ENCODE measurements at places on chromosomes 2 and 18.

DNA sequence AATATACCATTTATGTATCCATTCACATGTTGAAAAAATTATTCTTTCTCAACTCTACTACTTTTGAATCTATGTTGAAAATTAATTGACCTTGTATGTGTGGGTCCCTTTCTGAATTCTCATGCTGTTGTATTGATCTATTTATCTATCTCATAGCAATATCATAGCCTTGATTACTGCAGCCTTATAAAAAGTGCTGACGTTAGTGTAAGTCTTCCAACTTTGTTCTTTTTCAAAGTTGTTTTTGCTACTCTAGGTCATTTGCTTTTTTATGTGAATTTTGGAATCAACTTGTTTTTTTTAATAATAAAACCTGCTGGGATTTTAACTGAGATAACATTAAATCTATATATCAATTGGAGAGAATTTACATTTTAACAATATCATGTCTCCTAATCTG, 52.2 kb upstream of the PAX3 start:
- no peak for DNase-seq

DNA sequence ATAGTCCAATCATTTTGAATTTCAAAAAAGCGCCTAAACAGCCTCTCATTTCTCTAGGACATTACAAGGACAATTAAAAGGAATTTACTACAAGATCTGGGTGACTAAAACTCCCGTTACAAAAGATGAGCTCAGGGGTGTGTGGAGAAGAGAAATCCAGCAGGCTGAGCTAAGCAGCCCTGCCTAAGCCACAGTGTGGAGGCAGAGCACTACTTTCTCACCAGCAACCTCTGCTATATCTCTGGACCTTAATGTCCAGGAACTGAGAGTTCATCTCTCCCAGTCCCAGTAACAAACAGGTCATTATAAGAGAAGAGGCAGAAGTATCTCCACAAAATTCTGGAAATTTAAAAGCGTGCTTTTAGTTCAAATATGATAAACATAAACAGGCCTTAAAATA, 18.9 kb upstream of the ANKRD62 start:
- DNase-seq, result no peak

GRCh38 chr2:7736646-7737305, 819.6 kb downstream of the RNF144A start:
- DNase-seq, result no peak

DNA sequence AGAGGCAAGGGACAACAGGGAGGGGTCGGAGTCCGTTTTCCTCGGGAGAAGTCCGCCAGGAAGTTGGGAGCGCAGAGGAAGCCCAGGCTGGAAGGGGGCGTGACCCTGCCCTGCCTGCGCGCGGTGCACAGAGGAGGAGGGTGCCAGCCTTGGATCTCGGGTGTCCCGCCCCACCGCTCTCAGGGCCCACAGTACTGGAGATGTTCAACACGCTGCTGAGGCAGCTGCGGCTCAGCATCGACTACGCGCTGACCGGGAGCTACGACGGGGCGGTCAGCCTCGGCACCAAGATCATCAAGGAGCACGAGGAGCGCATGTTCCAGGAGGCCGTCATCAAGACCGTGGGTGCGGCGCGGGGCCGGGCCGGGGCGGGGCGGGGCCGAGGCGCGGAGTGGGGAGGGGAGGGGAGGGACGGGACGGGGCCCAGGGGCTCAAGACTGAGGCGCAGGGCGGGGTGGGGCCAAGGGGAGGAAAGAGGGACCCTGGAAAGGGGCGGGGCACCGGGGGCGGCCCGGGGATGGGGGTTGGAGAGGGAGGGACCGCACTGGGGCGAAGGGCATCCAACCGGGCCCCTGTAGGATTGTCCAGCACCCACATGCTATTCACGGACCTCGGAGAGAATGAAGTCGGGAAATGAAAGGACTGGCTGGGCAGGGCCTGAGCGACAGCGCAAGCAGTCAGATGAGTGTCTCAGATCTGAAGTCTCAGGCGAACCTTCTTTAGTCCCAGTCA, 36.6 kb downstream of the POMC start:
- no peak for DNase-seq

- no peak for DNase-seq
Observed at GRCh38 chr2:182553483-182553882, 126.6 kb upstream of the PDE1A start.

GRCh38 chr2:33108483-33109443, 162.0 kb downstream of the LTBP1 start:
- DNase-seq, result peak; percentile 29
